NCI-H2081 treated with DMSO at 0.1 percent for 48 hours (cell line): ENCODE measurements at places on chromosomes 11 and 22.

- peak; percentile 5 for DNase-seq
Measured at GRCh38 chr11:85316967-85317366, 310.2 kb downstream of the DLG2 start.

DNA sequence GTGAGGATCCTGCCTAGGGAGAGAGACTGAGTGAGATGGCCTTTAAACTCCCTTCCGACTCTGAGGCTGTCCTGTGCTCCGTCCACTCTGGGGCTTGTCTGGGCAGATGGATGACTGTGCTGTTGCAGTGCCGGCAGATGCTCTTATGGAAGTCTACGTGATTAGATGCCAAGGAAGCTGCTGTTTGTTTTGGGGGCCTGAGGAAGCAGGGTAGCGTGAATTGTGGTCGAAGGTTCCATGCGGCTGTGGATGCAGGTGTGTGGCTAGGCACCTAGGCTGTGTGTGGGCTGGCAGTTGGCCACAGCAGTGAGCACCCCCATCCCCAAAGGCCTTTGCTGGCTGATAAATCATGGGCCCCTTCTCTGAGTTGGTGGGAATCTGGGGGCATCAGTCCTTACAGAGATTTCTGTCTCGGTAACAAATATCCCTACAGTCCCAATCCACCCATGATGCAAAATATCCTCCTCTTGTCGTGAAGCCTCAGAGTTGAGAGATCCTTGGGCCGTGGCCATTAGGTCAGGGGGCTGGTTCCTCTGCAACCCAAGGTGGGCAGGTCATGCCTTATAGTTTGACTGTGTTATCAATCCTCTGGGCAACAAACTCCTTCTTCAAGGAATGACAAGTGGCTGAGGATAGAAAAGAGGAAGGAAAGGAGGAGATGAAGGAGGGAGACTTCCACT lies 31.2 kb downstream of the AMPD3 start:
- DNase-seq = no peak

GRCh38 chr22:29803190-29803589 lies 34.9 kb downstream of the ASCC2 start:
- DNase-seq = no peak

GRCh38 chr11:118051136-118051610 lies 25.7 kb upstream of the TMPRSS4 start:
- no peak for DNase-seq

- DNase-seq = no peak
Measured at GRCh38 chr11:114569801-114570200, 10.1 kb upstream of the NXPE1 start.

- no peak for DNase-seq
Measured at GRCh38 chr22:27937453-27937852, 18.4 kb upstream of the PITPNB start.

DNA sequence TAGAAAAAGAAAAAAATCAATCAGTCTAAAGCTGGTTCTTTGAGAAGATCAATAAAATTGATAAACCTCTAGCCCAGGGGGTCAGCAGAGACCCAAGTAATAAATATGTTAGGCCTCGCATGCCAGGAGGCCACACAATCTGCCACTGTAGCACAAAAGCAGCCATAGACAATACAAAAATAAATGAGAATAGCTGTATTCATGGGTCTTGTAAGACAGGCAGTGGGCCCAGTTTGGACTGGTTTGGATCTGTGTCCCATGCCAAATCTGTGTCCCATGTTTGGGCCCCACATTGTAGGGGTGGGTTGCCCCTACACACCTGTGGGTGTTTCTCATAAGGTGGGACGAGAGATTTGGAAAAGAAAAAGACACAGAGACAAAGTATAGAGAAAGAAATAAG lies 6.6 kb upstream of the PLAAT4 start:
- no peak for DNase-seq
